Muscle of back (tissue), 13 donors: ENCODE measurements at places on chromosomes 12 and 14. TPM values are rescaled to one million over a fixed set of nuclear protein-coding genes. Genes with fewer than 3 reads are reported as not detected.

NFATC4 gene
- polyA plus RNA-seq, result 34.0 TPM

TOMM20L gene
- 0.95 TPM for polyA plus RNA-seq

ASCL1 gene
- 0.16 TPM for polyA plus RNA-seq

- DNase-seq, result no peak
Observed at GRCh38 chr12:124440841-124441381, 126.5 kb downstream of the NCOR2 start.

DNA sequence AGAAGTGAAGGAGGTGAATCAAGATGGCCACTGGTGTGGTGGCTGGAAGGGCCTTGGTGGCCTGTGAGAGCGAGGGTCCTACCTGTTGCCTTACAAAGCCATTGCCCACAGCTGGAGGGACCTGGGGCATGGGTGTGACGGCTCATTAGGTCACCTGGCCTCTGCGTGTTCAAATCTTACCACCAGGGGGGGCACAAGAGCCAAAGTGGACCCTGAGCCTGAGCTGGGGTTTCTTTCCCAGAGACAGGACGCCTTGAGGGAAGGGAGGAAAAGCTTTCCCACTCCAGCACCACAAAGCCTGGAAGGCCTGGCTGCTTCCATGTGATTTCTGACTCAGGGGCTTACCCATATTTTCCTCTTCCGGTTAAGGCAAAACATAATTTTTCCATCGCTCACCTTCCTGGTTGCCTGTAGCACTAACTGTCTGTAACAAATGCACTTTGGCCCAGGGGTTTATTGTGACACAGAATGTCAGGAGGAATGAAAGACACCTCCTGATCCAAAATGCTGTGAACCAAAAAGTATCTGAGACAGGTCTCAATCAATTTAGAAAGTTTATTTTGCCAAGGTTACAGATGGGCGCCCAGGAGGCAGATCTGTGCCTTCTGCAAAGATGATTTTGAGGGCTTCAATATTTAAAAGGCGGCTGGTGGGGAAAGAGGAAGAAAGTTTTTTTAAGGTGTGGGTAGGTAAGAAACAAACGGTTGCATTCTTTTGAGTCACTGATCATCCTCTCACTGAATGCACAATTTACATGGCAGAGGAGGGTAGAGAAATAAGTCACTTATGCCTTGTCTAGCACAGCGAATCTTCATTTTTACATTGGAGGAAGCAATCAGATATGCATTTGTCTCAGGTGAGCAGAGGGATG lies 4.3 kb upstream of the CD9 start:
- peak; percentile 80 for DNase-seq

DNA sequence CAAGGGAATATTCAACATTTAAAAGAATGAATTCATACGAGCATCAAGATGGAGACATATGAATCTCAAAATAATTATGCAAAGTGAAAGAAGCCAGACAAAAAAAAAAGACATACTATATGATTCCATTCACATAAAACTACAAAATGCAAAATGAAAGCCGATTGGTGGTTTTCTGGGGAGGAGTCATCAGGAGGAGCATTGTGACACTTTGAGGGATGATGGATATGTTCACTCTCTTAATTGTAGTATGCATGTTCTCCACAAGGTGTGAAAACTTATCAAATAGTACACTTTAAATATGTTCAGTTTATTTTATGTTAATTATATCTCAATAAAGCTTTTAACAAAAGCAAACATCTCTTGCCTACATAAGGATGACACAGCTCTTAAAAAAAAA lies 13.5 kb downstream of the OLR1 start:
- DNase-seq, result no peak

DNA sequence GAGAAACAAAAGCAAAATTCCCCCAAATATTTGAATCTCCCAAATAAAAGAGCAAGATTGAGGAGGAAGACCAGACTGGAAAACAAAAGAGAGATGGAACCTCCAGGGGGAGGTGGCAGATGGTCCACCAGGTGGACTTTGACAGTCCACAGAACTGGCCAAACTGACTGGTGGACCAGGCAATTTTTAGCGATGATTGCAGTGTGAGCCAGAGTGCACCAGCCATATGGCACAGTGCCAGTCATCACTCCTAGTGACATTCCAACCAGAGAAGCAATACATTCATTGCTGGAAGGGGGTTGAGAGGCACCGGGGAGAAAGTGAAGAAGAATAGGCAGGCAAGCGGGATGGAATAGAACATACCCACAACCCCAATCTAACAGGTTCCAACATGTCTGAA lies 182.9 kb downstream of the EXOC5 start:
- DNase-seq, result no peak

DNA sequence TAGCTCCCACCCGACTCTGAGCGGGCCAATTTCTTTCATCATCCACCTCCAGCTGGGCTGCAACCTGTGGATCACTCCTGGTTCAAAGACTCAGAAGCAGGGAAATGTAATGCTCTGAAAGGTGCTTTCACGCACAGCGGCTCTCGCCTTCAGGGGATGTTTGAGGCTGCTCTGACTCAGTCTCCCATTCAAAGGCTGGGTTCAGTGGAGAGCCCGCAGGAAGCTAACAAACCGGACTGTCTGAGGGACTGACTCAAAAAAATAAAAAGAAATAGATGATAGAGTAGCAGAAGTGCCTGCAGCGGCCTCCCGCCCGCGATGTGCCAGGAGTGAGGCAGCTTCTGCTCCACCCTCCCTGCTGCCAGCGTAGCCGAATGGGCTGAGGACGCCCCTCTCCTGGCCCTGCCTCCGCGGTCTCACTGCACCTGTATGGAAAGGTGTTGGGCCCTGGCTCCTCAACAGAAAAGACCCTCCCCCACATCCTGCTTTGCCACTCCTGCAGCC lies 98.0 kb downstream of the GCH1 start:
- no peak for DNase-seq

DNA sequence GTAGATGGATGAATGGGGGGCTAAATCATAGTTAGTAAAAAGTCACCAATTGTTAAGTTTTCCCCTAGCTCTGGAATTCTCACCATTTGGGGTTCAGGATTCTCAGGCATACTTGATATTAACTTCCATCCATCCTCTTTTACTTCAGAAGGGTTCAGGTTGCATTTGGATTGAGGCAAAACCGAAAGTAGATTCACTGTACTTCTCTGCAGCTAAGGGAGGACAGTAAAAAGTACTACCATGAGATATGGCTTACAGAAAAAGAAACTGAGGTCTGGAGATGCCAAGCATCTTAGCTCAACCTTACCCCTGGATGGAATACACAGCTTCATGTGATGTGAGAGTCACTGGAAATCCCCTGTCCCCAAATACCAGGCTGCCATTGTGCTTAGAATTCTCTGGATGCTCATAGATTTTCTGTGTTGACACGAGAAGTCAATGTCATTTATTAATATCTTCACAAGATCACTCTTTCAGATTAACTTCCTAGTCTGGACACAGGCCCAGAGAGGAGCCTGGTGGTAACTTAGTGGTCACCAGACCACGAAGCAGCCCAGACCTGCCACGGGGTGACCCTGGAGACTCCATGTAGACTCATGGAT lies 87.1 kb downstream of the SSPN start:
- no peak for DNase-seq

- peak; percentile 86 for DNase-seq
Observed at GRCh38 chr12:84911271-84912197, 1.1 kb downstream of the SLC6A15 start.

DNA sequence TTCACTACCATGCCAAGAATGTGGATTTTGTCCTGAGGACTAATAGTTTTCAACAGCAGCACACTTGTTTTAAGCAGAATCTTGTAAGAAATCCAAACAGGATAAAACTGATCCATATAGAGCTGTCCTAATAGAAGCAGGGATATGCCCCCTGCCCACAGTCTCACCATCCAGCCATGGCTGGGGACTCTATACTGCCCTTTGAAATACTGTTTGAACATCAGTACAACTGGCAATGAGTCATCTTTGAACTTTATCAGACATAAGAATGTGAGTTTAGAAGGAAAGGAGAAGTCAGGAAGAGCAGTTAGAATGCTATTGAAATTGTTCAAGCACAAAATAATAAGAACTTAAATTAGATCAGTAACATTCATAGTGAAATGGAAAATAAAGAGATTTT lies 3.8 kb upstream of the C12orf42 start:
- no peak for DNase-seq

PMCH gene
- polyA plus RNA-seq, result not detected

OR6C65 gene
- not detected for polyA plus RNA-seq
